ENCODE measurements at places on chromosomes 5 and 9. TPM values are rescaled to one million over a fixed set of nuclear protein-coding genes. Genes with fewer than 3 reads are reported as not detected.

NR2F1-AS1 gene
- 17.4 TPM for total RNA-seq

MYO10 gene
- 22.6 TPM for total RNA-seq

NAIP gene
- 23.4 TPM for total RNA-seq

LECT2 gene
- total RNA-seq, result not detected

BRINP1 gene
- total RNA-seq, result not detected

LHX6 gene
- total RNA-seq, result 1.8 TPM

All from breast epithelium (tissue), 4 donors.